ENCODE measurements at places on chromosomes 2 and 18.

DNA sequence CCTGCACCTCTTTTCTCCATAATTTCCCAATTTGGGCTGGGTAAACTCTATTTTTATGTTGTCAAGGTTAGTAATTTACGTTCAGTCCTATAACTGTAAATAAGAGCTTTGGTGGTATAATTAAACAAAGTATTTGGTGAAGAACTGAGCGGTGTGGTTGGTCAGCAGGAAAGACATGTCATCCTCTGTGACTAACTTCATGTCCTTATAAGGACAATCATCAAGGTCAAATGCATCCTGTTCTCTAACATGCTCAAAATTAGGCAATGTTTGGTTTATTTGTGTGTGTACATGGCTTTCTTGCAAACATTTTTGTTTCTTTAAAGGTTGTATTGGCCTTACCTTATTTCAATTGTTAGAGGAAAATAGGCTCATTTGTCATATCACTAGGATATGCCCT, 121.5 kb upstream of the NABP1 start:
- no peak for DNase-seq

GRCh38 chr2:127646487-127647241, 711 bp downstream of the GPR17 start:
- DNase-seq = no peak

DNA sequence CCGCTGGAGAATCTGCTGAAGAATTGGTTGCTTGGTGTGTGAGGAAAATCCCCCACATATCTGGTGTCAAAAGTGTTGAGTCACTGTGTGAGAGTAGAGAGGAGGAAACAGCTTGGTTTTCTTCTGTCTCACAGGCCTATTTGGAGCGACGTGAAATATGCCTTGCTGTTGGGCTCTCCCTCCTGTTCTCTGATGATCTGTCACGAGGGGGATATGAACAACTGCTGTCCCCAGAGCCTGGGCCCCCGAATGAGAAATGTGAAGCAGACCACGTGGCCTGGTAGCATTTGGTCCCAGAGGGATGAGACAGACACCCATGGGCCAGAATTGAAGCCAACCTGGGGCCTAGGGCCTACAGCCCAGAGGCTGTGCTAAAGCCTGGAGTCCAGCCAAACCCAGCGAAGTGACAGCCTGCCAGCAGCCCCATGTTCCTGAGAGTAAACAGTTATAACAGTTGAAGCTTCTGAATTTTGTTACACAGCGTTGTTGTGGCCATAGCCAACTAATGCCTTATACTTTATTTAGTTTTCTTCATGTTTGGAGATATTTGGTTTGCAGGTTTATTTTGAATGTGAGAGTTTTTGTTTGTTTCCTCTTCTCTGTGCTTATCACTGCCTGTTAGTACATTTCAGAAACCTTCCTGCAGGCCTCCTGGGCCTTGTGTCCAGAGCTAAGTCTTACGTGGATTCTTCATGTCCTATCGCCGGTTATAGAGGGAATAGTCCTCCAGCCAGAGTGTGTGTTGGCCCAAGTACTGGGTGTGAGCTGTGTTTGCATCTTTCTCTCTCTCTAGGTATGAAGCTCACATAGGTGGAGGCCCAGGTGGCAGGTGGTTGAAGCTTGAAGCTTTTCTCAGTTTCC, 18.7 kb upstream of the COLEC12 start:
- no peak for DNase-seq

DNA sequence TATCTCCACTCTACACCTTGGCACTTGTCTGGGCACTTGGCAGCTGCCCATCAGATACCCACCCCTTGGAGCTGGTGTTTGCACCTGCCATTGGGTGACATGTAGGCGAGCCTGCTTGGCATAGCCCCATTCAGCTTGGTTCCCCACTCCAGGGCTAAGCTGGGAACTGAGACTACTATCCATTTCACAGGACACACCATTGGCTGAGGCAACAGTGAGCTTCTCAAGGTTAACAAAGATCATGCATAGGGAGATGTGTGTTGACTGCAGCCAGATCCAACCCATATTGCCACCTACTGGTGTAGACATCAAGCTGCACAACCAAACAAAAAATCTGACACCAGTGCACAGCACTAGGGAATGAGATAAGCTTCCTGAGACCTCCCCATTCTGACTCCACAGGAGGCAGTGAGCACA, 1389.8 kb upstream of the TMEFF2 start:
- no peak for DNase-seq

DNA sequence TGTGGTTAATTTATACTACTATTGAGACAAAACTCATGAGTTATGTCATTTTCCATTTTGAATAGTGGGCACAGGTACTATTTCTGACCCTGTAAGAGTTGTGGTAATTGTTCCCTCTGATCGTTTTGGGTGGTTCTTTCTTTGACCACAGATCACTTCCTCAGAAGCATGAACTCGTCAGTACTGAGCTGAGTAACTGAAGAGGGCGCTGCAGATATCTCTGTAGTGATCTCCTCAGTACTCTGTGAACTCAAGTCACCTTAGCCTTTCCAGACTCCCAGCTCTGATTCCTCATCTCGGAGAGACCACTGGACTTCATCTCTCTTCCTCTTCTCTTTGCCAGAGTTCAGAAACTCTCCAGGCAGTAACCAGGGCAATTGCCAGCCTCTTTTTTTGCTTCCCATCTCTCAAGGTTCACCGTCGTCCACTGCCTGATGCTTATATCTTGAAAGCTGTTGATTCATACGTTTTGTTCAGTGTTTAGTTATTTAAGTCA, 9.4 kb upstream of the IL1RL1 start:
- peak; percentile 19 for DNase-seq

DNA sequence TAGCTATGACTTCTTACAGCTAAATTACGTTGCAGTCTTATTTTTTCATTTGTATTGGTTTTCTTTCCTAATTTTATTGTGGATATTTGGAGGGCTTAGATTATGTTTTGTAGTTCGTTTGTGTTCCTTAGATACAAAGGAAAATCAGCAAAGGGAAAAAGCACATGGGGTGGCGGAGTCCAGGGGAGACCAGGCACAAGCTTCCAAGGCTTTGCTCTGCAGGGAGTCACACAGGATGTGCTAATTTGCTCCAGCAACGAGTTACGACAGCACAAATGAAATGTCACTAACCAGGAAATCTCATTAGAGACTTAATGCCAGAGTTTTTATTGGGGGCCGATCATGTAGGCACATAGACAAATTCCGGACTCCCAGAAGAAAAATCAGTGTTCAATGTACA, 60.5 kb upstream of the CABYR start:
- no peak for DNase-seq

GRCh38 chr2:213015387-213016165, 135.8 kb downstream of the IKZF2 start:
- DNase-seq = no peak

GRCh38 chr2:228352048-228352447, 170.6 kb upstream of the SPHKAP start:
- DNase-seq = no peak

GRCh38 chr2:202278944-202279343, 13.4 kb downstream of the NOP58 start:
- no peak for DNase-seq

DNA sequence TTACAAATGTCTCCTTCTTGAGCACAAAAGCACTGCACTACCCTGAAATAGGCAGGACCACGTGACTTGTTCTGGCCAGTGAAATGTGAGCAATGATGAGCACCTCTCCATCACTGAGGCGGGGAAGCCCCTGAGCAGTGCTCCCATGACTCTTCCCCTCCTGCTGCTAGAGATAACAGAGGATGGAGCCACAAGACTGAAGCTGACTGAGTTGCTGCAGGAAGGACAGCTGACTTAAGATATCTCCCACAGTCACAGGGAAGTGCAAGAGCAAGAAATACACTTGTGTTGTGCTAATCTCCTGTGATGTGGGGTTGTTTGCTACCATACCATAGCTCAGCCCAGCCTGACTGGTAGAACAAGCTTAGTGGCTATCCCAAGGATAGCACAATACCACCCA, 38.7 kb downstream of the STK39 start:
- DNase-seq = no peak

- DNase-seq = no peak
Observed at GRCh38 chr18:8468921-8469335, 140.3 kb upstream of the RAB12 start.

DNA sequence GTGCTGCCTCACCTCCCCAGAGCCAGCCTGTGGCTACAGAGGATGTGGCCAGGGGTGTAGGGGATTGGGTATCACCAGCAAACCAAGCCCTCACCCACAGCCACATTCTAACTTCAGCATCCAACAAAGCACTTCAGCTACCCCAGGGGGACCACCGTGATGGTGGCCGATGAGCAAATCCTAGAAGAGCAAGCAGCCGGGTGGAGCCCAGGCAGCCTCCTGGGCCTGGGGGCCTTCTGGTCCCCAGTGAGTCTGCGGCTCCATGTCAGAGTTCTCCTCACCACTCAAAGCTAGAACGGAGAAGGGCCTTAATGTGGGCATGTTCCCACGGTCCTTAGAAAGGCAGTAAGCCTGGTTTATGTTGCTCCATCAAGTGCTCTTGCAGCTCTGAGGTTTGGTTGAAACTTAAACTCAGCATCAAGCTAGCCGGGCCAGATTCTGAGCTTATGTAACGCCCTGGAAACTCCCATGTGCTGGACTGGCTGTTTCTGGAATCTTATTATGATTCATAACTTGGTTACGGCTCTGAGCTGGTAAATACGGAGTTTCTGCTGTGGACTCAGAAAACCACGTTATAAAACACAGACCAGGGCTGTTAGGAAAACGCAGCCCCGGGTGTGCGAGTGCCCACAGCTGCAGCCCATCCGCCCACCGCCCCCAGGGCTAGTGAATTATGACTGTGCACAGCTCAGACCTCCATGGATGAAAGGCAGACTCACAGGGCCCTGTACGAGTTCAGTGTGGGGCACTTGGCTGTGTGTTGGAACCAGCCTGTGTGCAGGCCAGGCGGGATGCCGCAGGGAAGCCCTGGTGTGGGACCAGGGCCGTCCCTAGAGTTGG, 99.8 kb downstream of the SEPTIN10 start:
- no peak for DNase-seq

DNA sequence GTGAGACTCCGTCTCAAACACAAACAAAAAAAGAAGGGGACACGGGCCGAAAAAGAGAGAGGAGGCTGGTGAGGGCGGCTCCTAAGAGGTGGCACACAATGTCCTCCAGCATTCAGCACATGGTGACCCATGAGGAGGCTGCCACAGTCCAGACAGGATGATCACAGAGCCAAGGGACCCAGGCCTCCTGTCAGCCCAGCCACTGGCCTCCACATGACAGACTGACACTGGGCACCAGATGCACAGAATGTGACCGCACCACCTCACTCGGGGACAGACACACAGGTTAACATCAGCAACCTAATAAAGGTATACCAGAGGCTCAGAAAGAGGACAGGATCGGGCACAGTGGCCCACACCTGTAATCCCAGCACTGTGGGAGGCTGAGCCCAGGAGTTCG, 21.0 kb downstream of the PASK start:
- no peak for DNase-seq

DNA sequence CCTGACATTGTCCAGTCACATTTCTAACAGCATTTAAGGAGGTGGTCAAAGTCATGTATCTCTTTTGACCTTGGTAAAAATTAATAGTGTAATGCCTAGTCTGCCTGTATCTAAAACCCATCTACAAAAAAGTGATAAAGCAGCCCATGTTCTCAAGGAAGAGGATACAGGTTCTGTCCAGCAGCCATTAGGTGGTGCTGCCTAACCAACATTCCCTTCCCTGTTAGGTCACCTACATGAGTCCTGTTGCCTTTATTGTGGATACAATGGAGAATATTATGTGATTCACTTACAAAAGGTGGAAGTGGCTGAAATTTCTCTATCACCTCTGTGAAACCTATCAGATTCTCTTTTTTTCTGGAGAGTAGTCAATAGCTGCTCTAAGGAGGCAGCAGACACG, 52.5 kb downstream of the AQP4 start:
- no peak for DNase-seq

GRCh38 chr2:105926960-105927678, 182.4 kb downstream of the NCK2 start:
- DNase-seq = peak; percentile 27

DNA sequence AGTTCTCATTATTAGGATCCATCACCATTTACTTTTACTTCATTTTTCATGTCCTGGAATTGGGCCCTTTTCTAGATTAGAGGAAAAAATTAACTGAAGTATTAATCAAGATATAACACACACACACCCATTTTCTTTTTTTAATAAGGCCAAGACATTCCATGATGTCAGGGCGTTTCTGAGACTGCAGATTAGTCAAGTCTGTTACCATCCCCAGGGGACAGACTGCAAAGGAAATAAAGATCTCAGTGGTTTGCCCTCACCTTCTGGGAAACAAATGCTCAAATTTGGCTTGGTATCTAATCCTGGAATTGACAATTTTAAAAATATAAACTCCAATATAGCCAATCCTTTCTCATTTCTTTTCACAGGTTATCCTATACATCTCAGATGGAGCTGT, 27.4 kb downstream of the RMP24 start:
- no peak for DNase-seq

- DNase-seq = no peak
Observed at GRCh38 chr2:221943076-221943810, 355.6 kb downstream of the PAX3 start.

DNA sequence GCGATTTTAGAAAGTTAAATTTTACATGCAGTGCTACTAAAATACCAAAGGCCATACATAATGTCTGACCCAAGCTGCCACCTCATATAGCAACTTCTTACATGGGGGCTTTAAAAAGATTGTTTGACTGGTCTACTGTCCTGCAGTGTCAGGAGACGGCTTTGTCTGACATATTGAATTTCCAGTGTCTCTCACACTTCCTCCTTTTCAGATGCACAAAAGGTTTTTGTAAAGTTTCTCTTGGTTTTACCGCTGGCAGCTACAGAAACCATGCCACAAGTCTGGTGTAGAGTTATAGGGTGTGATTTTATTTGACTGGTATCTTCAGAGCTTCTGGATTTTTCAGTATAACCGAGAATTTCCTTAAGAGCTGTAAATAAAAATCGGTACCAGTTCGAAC, 1.1 kb upstream of the ASAP2 start:
- DNase-seq = no peak

GRCh38 chr2:136389809-136390208, 271.9 kb upstream of the CXCR4 start:
- no peak for DNase-seq

DNA sequence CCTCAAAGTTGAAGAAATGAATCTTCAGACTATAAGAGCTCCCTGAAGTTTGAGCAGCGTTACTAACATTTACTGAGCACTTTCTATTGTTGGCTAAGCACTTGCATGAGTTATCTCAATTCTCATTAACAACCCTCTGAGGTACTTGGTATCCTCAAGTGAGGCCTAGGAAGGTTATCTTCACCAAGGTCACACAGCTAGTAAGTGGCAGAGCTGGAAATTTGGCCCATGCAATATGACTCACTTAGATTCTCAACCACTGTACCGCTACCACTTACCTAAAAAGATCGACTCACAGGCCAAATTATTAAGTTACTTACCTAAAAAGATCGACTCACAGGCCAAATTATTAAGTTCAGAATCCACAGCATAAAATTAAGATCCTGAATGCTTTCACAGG, 8.7 kb upstream of the METAP1D start:
- DNase-seq = no peak

DNA sequence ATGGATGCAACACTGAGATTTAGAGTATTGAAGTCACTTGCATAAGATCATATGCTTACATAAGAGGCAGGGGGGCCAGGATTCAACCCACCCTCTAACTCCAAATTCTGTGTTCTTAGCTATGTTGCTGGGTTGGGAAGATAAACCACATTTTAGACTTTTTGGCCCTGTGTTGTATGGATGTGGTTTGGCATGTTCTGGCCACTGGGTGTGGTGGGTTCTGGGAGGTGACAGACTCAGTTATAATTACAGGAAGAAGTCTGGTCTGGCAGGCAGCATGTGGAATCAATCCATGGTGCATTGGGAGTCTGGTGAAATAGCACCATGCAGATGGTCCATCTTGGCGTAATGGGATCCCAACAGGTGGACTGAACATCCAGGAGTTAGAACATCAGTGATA, 138.9 kb downstream of the LTBP1 start:
- no peak for DNase-seq

- no peak for DNase-seq
Observed at GRCh38 chr2:206915121-206915520, 24.2 kb upstream of the CPO start.

Data from activated gamma-delta T cell treated with anti-CD3 and anti-CD28 coated beads, Interleukin-2, amount 50 U/mL, for 16 hours (primary cell).